ENCODE measurements at places on chromosomes 7 and 10.

DNA sequence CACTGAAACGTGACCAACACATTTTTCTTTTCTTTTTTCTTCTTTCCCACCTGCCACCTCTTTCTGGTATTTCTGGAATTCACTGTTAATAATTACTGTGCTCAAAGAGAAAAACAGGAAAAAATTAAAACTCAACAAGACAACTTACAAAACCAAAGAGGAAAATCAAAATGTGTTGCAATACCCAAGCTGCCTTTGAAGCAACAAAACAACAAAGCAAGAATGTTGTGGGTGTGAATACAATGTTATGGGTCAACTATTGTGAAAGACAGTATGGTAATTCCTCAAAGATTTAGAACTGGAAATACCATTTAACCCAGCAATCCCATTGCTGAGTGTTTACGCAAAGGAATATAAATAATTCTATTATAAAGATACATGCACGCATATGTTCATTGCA is 415.1 kb downstream of the GFRA1 start:
- DNase-seq, result no peak

DNA sequence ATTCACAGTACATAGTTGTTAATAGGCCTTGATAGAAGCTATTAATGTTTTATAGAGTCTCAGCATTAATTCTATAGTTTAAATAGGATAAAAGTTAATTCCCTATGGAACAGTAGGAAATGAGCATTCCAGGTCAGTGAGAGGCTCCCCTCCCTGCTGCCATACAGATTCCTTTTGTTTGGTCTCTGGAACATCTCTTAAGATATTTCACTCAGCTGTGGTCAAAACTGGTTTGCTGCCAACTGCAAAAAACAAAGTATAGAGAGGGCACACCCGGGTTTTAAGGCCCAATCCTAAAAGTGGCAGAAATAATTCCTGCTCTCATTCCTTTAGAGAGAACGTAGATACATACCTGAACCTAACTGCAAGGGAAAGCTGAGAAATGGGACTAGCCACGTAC is 51.3 kb downstream of the MDFIC start:
- no peak for DNase-seq

DNA sequence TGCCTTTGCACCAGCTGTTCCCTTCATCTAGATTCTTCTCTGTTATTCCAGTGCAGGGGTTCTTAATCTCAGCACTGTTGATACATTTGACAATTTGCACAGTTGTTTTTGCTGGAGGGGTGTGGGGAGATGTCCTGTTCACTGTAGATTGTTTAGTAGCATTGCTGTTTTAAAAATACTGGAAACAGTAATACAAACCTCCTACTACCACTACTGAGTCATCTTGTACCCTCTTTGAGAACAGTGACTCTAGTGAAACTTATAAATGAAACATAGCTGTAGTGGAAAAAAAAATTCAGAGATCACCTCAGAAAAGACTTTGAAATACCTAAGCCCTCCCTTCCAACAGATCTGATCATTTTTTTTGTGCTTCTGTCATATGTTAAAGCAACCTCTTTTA is 154.8 kb upstream of the TMEM196 start:
- no peak for DNase-seq

- no peak for DNase-seq
Measured at GRCh38 chr10:43708262-43708661, 59.6 kb upstream of the ZNF32 start.

DNA sequence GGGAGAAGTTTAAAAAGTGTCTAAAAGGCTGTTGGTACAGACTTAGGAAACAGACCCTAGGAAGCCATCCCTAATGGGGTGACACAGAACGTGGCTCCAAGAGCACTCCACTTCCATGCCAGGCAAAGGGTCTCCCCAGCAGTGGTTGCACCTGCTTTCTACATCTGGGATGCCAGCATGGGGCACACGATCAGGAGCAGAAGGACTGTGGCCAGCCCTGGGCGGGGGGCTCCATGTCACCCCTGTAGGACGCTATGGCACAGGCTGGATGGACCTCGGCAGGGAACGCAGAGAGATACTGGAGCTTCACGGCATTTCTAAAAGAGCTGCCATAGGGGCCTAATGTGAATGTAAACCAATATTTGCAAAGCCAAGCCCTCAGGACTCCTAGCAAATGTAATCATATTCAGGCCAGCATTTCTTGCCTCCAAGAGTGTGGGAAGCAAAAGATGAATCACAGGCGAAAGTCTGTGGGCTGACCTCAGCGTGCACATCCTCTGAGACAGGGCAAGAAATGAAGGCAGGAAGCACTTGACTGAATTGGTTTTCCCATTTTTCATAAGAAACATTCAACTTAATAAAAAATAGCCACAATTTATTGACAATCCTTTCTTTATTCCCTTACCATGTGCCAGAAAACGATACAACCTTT is 93.9 kb downstream of the ATXN7L1 start:
- DNase-seq, result no peak

DNA sequence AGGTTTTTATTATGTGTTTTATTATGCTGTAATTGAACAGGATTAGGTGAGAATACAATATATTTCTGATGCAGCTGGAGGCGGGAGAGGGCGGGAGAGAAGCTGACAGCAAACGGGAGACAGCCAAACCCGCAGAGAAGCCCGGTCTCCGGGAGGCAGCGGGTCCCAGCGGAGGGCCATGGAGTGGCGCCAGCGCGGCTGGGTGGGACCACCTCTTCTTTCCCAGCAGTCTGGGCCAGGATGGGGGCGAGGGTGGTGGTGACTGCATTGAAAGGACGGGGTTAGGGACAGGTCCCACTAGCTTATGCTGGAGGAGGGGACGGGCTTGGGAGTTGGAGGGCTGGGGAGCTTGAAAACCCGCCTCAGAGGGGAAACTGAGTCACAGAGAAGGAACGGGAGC is 14.5 kb upstream of the KAZALD1 start:
- no peak for DNase-seq

DNA sequence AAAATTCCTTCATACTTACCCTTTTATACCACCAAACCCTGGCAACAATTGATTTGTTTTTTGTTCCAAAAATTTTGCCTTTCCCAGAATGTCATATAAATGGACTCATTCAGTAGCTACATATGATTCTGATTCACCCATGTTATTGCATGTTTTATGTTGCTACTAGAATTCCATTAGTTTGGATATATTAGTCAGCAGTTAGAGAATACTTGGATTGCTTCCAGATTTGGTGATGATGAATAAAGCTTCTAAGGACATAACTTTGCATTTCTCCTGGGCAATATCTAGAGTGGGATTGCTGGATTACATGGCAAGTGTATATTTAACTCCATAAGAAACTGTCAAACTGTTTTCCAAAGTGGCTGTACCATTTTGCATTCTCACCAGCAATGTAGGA is 806.9 kb downstream of the DNAJB9 start:
- DNase-seq, result no peak

Data from lung (tissue), 17 donors.